ENCODE measurements at places on chromosomes 6 and 20.

DNA sequence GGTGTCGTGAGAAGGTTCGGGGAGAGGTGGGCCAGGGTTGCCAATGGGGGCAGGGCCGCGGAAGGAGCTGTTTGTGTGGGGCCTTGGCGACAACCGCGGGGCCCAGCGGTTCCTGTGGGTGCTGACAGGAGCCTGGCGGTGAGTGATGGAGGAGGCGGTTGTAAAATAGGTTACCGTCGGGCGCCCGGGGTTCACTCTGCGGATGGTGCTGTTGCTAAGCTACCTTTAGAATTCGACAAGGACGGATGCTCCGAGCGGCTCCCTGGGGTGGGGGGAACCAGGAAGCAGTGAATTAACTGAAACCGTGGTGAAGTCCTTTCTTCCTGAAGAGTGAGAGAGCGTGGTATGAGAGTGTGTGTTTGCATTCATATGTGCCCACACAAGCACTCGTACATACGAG lies 61.7 kb downstream of the CDH22 start:
- no peak for DNase-seq

DNA sequence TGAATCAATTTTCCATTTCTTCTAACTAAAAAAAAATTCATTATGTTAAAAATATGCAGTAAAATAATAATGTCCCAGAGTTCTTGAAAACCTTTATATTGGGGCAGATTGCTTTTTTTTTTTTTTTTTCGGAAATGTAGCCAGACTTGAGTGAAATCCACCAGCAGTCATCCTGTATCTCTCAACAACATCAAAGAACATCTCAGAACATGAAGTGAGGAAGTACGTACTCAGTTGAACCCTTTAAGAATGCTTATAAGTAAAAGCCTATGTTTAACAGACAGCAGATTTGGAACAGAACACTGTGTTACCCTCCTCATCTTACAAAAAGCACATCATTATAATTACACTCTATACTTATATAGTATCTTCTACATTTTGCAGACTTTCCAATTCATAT lies 51.0 kb upstream of the SUPT3H start:
- no peak for DNase-seq

DNA sequence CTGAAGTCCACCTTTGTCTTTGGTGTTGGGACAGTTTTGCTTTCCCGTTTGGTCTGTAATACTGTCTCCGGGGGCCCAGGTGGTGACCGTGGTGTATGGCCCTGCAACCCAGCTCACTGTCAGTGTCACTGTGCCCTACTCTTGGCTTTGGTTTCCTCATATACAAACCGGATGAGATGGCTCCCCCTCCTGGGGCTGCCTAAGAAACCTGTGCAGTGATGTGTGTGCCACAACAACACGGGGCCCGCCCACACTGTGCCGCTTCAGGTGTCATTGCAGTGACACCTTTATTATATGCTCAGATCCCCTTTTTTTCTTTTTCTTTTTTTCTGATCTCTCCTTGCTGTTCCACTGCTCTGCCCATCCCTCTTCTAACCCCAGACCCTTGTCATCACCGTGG lies 73.9 kb downstream of the RAMACL start:
- DNase-seq: no peak

DNA sequence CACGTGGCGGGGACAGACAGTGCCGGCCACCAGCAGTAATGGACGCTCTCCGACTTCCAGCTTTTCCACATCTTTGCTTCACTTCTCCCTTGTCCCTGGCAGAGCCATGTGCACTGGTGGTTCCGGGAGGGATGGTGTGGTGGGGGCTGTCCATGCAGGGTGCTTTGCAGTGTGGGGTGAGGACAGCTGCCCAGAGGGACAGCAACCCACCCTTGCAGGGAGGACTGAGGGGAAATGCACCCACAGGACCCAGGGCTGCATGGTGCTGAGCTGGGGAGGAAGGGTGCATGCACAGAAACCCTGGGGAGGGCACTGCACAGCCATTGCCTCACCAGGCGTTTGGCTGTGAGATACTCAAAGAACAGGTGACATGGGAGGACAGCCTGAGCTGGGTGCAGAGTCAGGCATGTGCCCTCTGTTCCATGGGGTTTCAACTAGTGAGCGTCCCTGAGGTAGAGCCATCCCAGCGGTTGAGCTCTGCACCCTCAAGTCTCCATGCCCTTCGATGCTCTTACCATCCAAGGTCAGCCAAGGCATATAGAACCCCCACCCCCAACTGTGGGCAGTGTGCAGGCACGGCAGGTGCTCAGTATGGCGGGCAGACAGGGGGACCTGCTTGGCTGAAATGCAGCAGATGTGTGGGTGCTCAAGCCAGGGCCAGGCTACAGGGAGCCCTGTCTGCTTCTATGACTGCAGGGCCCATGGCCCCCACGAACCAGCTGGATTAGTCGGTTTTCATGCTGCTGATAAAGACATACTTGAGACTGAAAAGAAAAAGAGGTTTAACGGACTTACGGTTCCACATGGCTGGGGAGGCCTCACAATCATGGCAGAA lies 239.7 kb downstream of the TTLL2 start:
- no peak for DNase-seq

- no peak for DNase-seq
These were observed 84.3 kb upstream of the ESR1 start for GRCh38 chr6:151723152-151723551.

Data from LoVo (cell line).